ENCODE measurements at places on chromosomes 3 and 15.

DNA sequence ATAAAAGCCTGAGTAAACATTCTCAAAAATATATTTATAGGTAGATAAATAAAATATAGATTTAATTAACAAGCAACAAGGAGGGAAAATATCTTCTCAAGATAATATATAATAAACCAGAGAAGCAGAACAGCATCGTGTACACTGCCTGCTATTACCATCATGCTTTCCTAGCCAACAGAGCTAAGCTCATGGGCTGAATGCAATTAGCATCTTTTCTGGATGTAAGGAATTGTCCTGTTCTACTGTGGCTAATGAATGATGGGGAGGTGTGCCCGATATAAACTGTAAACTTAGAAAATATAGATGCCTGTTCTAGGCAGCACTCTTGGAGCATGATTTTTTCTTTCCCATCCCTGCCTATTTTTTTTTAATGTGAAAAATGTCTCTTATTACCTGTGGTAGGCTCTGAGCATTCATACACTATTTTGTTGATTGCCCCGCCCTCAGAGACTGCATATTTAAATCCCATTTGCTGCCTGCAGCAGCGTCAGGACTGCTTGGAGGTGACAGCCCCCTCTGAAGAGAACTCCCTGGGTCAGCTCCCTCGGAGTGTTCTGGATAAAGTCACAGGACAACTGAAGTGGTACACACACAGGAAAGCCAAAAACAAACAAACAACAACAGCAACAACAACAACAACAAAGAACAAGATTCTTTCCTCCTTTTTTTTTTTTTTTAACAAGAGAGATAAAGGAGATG lies 312.3 kb downstream of the SATB1 start:
- DNase-seq = no peak

GRCh38 chr15:68271854-68272471 lies 5.6 kb upstream of the FEM1B start:
- no peak for DNase-seq

DNA sequence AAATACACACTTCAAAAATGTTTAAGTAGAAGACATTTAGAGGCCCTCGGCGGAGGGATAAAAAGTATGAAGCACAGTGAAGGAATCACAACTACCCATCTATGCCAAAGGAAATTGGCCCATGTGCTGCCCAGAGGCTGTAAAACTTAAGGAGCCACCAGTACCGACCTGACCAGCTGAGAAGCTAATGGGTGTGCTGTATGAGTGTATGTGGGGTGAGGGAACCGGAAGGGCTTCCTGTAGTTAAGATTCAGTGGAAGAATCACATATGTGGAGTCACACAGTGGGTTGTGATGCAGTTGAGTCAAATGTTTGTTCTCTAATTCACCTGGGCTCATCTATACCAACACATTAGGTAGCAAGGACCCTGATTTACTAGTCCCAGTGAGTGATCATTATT lies 516.0 kb upstream of the IL12A start:
- no peak for DNase-seq

- DNase-seq = no peak
Measured at GRCh38 chr3:45712434-45713110, 23.4 kb downstream of the SACM1L start.

DNA sequence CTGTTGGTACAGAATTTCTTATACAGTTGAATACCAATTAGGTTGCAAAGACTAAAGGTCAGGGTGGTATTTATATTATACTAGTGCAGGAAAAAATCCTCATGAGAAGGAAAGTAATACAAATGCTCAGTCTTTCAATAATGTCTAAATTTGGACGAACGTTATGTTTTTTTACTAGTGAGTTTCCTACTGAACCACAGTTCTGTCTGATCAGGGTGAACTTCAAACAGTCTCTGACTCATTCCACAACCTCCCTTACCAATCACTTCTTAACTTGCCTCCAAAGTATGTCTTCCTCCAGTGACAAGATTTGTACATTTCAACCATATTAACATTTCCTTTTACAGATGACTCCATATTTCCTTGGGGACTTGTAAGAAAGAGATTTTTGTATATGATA lies 3.4 kb downstream of the TMEM212 start:
- no peak for DNase-seq

- no peak for DNase-seq
Measured at GRCh38 chr3:10319251-10319650, 1.7 kb downstream of the SEC13 start.

DNA sequence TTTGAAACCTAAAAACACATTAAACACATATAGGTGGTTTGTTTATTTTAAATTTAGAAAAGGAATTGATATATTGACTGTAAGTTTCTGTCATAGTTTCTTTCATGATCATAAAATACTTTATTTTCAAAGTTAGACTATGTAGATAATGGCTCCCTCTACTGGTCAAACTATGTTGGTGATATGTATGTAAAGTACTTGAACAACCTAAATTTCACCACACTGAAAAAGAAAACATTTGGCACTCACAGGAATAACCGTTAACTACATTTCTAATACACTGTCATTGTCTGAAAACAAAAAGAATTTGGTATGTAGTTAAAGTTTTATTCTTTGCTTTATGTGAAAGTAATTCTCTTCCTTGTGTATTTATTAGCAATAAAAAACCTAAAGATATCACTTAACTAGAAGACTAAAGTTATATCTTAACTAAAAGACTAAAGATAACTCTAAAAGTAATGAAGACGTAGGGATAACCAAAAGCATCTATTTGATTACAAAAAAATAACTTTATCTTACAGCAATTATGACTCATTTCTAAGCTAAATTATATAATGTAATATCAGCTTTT lies 427.5 kb downstream of the VGLL3 start:
- DNase-seq = peak; percentile 31

- no peak for DNase-seq
Measured at GRCh38 chr3:11450015-11450414, 177.8 kb downstream of the ATG7 start.

DNA sequence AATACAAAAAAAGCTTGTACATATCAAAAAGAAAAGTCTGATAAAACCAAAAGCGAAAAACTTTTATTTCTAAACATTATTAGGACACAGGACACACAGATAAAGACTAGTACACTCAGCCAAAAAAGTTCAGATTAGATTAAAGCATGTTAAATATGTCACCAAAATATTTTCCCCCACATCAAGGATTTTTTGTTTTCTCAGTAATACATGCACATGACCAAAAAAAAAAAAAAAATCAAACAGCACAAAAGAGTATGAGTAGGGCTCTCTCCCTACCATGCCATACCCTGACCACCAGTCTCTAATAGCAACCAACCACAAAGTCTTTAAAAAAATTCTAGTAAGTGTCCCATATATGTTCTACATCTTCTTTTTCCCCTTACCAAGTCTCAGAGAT lies 77.4 kb downstream of the LRRFIP2 start:
- DNase-seq = no peak

- DNase-seq = no peak
Measured at GRCh38 chr15:33608714-33609113, 297.9 kb downstream of the RYR3 start.

- DNase-seq = no peak
Measured at GRCh38 chr15:56454836-56455235, 10.1 kb downstream of the MNS1 start.

DNA sequence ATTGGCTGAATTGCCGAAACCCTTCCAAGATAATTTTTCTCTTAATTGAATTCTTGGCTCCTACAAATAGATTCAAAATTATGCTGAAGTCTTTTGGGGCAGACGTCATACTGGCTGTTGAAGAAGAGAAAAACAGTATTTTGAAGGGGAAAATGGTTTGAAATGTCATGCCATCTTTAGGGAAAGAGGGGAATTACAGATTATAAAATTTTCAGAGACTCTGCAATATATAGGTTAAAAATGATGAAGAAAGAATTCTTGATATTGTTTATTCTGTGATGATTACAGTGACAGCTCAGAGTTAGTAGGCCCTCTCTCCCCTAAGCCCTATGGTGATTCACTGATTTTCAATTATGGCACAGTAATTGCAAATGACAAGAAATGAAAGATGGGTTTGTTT lies 86.1 kb downstream of the CGNL1 start:
- no peak for DNase-seq

DNA sequence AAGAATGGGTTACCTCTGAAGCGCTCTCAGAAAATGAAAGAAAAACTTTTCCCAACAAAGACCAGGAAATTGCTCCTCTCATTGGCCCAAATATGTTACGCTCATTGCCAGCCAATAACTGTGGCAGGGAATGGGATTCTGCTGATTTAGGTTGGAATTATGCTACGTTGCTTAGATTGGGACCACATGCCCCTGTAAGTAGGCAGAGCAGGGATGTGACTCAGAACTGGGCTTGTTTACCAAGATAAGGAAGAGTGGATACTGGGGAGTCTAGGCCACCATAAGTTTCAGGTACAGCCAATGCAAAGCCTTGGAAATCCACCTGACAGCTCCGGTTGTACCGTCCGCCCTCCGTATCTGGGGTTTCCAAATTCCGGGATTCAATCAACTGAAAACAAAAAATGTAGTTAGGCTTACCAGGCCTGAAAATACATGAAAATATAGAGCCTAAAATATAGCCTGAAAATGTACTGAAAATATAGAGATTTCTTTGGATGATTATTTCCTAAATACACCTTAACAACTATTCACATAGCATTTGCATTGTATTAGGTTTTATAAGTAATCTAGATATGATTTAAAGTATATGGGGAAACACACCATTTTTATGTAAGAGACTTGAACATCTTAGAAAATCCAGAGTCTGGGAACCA lies 1.5 kb upstream of the TCF12 start:
- DNase-seq = no peak

DNA sequence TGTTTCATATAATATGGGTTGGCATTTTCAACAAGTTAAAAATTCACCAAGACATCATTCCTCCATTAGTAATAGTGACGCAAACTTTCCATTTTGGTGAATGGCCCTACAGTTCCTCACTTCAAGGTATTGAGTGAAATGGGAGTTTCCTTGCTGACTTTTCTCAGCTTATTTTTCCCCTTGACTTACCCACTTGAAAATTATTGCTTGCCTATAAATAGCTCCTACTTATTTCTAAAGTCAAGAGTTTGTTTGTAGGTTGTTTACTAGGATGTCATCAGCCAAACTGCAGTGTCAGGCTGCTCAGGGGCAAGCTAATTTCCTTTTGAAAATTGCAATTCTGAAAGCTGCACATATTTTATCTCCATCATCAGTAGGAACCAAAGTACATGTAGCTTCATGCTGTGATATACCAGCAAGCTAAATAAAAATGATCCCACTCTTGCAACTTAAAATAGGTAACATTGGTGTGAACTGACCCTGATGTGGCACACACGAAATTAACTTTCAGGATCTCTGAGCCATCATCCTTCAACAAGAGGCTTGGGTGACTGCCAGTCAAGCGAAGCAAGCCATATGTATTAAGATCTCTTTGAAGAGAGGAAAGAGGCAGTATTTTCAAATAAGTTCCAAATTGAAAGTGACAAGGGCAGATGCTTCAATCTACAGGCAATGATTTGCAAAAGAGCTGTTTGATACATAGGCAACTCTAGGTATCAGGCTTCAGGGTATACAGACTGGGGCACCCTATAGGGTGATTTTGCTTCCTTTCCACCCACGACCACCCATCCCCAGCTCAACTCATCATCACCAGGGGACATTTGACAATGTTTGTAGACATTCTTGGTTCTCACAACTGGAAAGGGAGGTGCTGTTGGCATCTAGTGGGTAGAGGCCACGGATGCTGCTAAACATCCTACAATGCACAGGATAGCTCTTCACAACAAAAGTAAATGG lies 66.8 kb upstream of the RASGRP1 start:
- no peak for DNase-seq

DNA sequence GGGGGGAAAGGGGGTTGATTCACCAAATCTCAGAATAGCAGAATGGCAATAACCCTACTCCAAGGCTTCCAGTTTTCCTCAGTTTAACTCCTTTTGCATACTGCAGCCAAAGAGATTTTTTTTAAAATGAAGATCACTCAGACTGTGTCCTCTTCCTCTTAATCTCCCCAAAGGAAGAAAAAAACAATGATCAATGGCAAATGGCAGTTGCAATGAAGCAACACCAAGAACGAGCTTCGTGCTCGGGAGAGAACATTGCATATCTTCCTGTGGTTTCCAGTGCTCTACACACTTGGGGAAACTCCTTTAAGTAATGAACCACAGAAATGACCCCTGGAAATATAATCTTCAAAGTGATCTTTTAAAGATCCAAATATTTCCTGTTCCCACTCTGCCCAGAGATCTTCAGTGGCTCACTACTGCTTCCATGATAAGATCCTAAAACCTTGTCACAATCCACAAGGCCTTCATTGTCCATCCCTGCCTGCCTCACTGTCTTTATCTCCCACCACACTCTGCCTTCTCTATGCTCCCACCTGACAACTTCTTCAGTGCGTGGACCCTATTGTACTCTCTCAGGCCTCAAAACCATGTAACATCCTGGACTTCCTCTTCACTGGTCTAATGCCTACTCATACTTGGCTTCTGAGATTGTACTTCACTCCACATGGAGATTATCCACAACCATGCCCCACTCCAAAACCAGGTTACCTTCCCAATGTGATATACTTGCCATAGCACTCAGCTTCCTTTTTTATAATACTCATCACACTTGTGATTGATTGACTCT lies 394.8 kb downstream of the FHIT start:
- DNase-seq = no peak

DNA sequence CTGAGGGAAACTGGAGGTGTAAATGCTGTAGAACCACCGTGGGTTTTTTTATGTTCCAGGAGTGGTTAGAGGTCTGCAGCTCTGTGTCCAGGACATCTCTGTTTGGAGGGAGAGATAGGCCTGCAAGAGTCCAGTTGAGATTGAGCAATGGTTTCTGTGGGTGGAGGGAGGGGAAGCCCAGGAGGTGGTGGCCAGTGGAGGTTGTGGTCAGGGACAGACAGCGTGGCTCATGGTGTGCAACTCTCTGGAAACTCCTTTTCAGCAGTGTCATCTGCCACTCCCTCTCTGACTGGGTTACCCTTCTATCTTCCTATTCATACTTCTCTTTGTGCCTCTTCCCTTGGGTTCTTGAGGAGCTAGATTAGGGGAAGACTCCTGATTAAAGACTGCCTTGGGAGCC lies 9.6 kb downstream of the XCR1 start:
- DNase-seq = no peak

GRCh38 chr3:5251196-5251583 lies 63.7 kb downstream of the EDEM1 start:
- DNase-seq = no peak

GRCh38 chr15:40957581-40958051 lies 4.3 kb downstream of the CHAC1 start:
- peak; percentile 38 for DNase-seq

DNA sequence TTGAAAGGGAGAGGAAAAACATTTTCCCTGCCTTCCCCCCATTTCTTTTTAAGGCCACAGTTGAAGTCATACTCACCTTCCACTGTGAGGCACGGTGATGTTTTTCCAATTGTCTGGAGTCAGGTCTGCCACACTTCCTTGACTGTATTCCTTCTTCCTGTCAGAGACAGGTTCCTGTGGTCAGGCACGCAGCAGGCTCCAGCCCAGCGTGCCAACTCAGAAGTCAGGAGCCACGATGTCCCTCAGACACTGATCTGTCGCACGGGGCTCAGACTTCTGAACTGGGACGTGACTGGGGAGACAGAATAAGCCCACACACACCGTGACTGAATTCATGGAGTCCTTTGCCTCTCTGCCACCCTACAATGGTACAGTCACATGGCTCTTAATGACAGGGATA lies 41.2 kb upstream of the ADAMTS9 start:
- DNase-seq = no peak

GRCh38 chr3:144112036-144112435 lies 140.4 kb downstream of the DIPK2A start:
- no peak for DNase-seq

GRCh38 chr3:87120881-87121280 lies 106.2 kb upstream of the CHMP2B start:
- DNase-seq = no peak

GRCh38 chr3:119294696-119295671 lies 801 bp downstream of the ARHGAP31 start:
- DNase-seq = no peak
